NCI-H1694 treated with DMSO at 0.1 percent for 48 hours (cell line): ENCODE measurements at places on chromosomes 11 and 22.

DNA sequence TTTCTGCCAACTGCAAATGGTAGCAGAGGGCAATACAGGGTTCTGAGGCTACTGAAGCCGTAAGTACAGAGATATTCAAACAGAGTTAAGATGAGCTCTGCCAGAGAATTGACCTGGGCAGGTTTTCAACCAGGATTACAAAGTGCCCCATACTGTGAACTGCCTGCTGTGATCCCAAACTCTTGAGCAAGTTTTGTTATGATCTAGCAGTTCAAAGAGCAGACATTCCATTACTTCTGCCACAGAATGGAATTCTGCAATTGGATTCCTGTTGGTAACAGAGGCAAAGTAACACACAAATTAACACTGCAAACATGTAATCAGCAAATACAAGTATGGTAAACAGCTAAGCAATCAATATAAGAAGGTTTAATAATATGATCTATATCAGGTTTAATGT lies 31.2 kb downstream of the ALG9 start:
- DNase-seq = no peak

- DNase-seq = peak; percentile 21
These were observed 2.5 kb downstream of the CHST1 start for GRCh38 chr11:45662665-45663485.

- DNase-seq = no peak
These were observed 302.0 kb downstream of the ETS1 start for GRCh38 chr11:128285321-128285720.

- DNase-seq = peak; percentile 63
These were observed at the start of gene TSG101 for GRCh38 chr11:18526521-18527296. TSG101 (minus strand) TSS chr11:18526942; CDS start chr11:18526816, 126 bp downstream.

DNA sequence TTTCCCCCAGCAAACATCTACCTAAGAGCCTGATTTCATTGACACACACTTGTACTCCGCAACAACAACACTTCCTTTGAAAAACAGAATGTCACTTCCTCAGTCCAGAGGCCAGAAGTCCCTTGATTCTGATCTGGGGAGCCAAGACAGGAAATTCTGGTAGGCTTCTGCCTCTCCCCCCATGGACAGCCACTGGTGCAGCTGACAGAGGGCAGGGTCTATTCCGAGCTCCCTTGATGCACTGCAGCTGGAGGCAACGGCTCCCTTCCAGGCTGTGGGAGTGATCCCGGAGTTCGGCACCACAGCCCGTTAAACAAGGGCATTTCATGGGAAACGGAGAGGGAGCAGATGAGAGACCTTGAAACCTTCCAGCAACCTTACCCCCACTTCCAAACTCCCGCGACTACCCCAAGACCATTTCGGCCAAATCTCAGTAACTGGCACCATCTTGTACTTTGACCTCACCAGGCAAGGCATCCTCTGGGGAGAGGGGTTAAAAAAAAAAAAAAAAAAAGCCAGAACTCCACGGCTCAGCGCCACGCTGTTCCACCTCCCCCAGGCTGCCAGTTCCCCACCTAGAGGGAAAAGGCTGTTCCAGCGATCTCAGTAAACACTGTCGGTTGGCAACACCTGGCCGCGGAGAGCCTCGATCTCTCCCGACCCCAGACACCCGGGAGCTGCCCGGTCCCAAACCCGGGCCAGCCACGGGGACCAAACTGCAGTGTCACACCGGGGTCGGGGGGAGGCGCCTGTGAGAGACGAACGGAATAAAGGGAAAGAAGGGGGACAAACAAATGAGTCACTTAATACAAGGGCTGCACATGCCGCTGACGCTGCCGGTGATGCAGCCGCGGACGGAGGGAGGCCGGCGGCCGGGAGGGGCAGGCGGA lies 1.1 kb downstream of the GAB2 start:
- DNase-seq = peak; percentile 51

- no peak for DNase-seq
These were observed 66.4 kb downstream of the OTOG start for GRCh38 chr11:17613428-17613962.

- DNase-seq = no peak
These were observed 31.5 kb upstream of the GLYATL1 start for GRCh38 chr11:58907780-58908179.

DNA sequence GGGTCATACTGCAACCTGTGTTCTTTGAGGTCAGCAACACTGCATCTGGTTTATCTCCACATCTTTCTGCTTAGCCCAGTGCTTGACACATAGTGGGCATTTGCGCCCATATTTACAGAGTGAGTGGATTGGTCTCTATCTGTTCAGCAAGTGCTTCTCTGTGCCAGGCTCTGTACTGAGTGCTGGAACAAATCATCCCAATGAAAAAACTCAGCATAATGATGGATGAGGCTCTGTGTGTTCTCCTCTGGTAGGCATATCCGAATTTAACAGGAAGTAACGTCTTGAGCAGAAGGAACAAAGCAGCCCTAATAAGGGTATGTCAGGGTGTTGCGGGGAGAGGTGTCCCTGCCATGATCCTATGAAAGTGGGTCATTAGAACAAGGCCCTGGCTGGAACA lies 46.0 kb downstream of the MCM5 start:
- DNase-seq = no peak

- no peak for DNase-seq
These were observed 62.6 kb downstream of the PRCP start for GRCh38 chr11:82837650-82838049.

- no peak for DNase-seq
These were observed 25.1 kb upstream of the TMA7B start for GRCh38 chr22:39935116-39935515.

GRCh38 chr11:12409621-12410005 lies 32.2 kb downstream of the PARVA start:
- DNase-seq = no peak

GRCh38 chr22:29937940-29938693 lies 55.1 kb downstream of the MTMR3 start:
- DNase-seq = no peak

DNA sequence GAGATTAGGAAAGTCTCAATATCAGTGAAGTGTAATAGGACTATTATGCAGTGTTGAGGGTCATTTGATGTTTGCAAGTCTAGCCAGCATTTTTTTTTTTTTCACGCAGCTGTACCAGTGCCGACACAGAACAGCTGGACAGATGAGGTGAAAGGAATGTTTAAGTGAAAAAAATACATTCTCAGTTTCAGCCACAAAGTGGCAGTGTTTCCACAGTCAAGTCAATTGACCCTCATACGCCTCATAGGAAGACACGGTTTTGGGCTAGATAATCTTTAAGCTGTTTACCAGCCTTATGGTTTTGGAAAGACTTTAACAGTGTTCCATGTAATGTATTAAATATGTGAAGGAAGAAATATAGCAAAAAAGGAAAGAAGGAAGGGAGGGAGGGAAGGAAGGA lies 349.9 kb upstream of the ANO3 start:
- peak; percentile 1 for DNase-seq

DNA sequence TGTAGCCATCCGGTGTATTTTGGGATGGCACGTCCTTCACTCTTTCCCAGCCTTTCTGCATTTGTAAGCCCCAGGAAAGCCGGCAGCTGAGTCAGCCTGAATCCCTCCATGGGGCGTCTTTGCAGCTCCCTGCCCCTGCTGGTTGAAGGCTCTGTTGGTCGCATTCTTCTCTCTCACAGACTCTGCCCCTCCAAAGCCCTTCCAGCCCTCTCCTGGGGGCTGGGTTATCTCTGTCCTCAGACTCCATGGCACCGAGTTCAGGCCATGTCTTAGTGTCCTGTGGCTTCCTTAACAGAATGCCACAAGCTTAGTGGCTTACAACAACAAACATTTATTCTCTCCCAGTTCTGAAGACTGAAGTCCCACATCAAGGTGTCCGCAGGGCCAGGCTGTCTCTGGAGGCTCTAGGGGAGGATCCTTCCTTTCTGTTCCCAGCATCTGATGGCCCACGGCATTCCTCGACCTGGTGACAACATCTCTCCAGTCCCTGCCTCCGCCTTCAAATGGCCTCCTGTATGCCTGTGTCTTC lies 62.2 kb downstream of the BCR start:
- no peak for DNase-seq
